ENCODE measurements at places on chromosomes 2 and 18.

DNA sequence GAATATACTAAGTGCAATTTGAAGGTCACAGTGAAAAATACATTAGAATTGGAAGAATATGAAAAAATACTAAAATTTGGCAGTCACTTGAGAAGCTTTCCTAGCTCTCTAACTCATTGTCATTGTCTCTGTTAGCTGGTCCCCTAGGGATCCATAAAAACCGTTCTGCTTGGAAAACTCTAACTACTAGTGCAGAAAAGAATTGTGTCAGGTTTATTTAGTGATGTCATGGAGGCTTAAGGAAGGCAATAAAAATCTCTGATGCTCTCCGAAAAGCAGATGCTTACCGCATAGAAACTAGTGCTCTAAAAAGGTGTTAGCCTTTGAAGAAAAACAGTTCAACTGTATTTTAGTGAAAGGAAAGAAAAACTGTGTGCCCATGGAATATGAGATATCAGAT lies 150.1 kb upstream of the DLGAP1 start:
- DNase-seq = no peak

DNA sequence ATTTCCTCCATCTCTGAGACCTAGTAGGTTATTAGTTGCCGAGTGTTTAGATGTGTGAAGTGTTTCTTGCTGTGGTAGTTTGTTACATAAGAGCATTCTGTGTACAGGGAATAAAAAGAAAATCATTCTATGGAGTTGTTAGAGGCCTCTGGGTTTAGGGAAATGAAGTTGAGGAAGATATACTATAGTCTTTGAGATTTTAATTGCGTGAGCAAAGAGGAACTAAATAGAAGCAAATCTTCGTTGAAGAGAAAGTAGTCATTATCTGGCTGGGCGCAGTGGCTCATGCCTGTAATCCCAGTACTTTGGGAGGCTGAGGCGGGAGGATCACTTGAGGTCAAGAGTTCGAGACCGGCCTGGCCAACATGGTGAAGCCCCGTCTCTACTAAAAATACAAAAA lies 19.0 kb downstream of the USP39 start:
- DNase-seq = no peak

GRCh38 chr18:48800876-48801727 lies 149.7 kb downstream of the SMAD7 start:
- no peak for DNase-seq

- DNase-seq = no peak
Measured at GRCh38 chr18:79797518-79798345, at the start of gene KCNG2. Gene KCNG2, plus strand, starts transcription at chr18:79797938. Its CDS starts 65,730 bp downstream, at chr18:79863668.

DNA sequence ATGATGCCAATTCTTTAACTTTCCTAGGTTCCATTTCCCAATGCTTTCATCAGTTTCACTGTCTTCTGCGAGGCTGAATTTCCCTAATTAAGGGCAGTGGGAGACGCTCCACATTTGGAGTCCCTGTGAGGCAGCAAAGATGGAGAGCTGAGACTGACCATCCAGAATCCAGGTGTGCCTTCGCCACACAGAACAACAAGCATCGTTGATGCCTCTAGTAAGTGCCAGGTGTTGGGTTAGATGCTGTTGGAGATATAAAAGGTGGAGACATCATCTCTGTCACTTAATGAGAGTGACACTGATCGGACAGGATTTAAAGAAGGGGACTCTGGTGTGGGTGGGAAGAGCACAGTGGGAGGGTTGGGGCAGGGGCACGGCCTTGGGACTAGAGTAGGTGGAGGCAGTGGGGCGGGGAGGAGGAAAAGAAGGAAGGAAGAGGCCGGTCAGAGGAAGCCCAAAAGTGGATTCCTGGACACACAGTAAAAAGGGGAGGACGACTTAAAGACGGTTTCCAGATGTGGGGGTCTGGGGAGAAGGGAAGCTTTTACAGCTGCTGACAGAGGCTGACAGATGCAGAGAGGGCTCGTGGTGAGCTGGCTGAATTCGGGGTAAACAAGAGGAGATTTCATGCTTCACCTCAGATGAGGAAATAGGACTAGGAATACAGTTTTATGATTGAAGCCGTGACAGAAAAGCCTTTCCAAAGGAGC lies 113.0 kb downstream of the BCL2 start:
- no peak for DNase-seq

DNA sequence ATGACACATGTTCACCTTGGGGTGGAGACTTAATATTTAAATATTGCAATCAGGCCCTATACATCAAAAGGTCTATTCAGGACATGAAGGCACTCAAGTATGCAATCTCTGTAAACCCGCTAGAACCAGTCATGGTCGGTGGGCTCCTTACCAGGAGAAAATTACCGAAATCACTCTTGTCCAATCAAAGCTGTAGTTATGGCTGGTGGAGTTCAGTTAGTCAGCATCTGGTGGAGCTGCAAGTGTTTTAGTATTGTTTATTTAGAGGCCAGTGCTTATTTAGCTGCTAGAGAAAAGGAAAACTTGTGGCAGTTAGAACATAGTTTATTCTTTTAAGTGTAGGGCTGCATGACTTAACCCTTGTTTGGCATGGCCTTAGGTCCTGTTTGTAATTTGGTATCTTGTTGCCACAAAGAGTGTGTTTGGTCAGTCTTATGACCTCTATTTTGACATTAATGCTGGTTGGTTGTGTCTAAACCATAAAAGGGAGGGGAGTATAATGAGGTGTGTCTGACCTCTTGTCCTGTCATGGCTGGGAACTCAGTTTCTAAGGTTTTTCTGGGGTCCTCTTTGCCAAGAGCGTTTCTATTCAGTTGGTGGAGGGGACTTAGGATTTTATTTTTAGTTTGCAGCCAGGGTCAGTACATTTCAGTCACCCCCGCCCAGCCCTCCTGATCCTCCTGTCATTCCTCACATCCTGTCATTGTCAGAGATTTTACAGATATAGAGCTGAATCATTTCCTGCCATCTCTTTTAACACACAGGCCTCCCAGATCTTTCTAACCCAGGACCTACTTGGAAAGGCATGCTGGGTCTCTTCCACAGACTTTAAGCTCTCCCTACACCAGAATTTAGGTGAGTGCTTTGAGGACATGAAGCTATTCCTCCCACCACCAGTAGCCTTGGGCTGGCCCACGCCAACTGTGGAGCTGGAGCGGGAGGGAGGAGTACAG lies 108.1 kb downstream of the XRCC5 start:
- DNase-seq = no peak

GRCh38 chr2:175709248-175709647 lies 292.8 kb downstream of the LNPK start:
- DNase-seq = no peak

DNA sequence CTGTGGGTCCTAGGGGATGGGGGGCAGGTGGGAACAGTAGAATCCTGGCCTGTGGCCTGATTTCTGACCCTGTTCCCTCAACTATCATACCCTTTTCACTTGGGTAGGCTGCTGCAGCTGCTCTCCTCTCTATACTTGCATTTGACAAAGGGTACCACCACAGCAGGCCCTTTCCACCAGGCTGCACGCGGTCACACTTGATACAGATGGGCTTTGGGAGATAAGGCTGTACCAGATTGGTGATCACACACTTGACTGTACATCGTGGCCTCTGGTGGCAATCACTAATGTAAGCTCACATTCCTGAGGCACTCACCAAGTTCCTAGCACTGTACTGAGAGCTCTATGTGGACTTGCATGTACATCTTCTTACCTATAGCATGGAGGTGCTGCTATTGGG lies 1.6 kb upstream of the RALB start:
- DNase-seq = no peak

- DNase-seq = no peak
Measured at GRCh38 chr18:2879889-2880288, 33.1 kb downstream of the EMILIN2 start.

GRCh38 chr18:22034276-22034675 lies 135.1 kb upstream of the GATA6 start:
- DNase-seq = no peak

DNA sequence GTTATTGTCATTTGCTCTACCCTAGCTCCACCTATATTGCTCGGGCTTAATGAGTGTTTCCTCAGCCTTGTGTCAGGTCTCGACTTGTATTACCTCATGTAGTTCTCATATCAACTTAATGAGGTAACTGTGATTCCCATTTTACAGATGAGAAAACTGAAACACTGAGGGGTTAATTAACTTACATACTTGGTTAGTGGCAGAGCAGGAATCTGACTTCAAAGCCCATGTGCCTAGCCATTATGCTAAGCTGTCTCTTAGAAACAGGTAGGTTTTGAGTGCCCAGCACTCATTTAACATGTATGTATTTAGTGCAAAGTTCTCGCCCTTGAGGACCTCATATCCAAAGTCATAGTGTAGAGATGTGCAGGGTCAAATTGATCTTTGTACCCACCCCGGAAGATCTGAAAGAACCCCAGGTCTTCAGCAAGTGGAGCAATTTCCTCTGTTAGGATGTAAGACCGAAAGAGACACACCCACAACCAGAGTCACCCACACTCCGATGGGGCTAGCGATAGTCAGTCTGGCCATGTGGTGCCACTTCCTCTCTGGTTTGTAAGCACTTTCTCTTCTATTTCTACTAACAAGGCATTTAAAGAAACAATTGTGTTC lies 121.0 kb upstream of the SLC39A10 start:
- peak; percentile 31 for DNase-seq

GRCh38 chr2:210961249-210961648 lies 404.9 kb downstream of the CPS1 start:
- no peak for DNase-seq

DNA sequence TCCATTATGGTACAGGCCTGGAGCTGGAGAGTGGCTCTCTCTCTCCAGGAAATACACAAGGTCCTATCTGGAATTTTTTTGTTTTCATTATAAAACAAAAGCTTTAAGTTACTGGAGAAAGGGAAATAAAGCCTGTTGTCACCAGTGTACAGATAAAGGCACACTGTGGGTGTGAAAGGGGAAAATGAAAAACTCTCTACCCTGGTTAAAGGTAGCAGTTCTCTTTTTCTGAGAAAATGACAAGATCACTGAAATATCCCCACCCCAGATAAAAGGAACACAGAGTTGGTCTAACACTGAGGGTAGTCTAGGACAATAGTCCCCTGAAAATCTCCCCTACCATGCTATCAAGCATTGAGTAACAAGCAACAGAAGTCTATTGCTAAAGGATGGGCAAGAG lies 438.7 kb downstream of the MBD2 start:
- DNase-seq = no peak

- no peak for DNase-seq
Measured at GRCh38 chr2:239249776-239250175, 151.0 kb downstream of the HDAC4 start.

DNA sequence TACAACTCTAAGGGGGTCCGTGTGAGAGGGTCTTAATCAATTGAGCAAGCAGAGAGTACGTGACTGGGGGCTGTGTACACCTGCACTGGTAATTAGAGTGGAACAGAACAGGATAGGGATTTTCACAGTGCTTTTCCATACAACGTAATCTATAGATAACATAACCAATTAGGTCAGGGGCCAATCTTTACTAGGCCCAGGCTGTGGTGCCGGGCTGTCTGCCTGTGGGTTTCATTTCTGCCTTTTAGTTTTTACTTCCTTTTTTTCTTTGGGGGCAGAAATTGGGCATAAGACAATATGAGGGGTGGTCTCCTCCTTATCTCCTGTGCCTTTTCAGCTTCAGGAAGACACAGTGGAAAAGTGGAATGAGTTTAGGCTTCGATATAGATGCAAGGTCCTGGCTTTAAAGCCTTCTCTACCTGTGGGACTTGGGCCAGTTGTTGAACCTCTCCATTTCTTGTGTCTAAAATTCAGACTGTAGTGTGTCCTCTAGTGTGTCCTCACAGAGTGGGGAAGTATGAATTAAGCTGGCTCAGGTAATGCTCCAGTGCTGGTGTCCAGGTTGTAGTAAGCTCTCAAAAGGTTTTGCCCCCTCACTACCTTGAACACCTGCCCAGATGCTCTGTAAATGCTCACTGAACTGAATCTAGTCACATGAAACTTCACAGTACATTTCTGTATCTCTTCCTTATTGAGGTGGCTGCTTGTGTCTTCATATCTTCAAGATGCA lies 422.8 kb downstream of the SETBP1 start:
- DNase-seq = no peak

GRCh38 chr2:239197146-239197545 lies 203.7 kb downstream of the HDAC4 start:
- DNase-seq = no peak

DNA sequence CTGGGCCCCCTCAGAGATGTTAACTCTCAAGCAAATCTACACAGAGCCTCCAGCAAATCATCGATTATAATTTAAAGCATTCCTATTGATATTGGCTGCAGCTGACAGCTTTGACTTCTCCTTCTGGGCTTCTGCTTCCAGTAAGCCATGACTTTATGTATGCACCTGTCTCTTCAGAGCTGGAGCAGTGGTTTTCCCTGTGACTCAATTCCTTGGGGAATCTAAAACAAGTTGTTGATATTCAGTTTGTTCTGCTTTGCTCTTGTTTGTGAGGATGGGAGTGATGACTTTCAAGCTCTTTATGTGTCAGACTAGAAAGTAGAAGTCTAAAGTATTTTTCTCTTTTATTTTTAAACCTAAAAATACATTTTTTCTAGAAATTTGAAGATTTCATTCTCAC lies 45.1 kb upstream of the TNP1 start:
- DNase-seq = no peak

- no peak for DNase-seq
Measured at GRCh38 chr2:148528356-148529064, 116.0 kb upstream of the EPC2 start.

DNA sequence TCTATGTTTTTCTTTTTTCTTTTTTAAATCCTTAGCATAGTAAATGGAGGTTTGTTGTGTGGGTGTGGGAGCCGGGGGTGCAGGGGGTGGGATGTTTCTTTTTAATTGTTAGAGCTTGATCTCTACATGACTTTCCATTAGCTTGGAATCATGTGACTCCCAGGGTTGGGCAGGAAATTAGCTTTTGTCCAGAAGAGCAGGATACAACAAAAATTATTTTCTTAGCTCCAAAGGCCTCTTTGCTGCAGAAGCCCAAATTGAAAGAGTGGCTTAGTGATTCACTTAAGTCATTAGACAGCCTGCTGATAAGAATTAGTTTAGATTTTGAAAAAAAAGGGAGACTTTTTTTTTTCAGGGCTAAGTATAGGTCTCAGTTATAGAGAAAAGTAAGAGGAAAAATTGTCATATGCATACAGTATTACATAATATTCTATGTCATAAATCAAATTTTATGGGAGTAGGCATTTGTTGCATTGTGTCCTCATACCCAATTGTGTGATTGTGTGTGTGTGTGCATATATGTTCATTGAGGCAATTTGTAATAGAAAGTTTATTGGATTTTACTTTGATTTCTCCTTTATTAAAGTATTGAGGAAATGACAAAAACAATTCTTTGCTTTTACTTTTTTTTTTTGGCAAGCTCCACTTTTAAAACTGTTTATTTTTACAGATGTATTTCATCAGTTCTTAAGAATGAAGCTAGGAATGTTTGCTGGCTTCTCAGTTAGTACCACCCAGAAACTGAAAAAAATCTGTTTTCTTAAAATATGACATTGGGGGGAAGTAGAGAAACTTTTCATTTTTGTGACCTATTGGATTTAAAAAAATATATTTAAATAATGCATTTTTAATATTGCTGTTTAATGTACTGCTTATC lies 47.4 kb downstream of the TSPYL6 start:
- no peak for DNase-seq

DNA sequence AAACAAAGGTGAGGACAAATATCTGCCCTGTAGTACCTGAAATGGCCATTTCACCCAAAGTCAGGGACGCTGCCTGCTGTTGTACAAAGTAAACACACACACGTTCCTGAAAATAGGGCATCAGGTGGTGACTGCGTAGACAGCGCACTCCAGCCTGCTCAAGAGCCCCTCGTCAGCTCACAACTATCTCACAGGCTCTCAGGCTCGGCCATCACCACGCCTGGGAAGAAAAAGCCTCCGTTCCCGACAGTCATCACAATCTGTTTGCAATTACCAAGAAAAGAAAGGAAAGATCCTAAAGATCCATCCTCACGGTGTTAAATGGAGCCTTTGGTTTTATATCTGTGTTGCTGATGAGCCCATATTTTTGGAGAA lies 230.2 kb downstream of the ZNF516 start:
- no peak for DNase-seq

Data from stimulated activated CD8-positive, alpha-beta memory T cell treated with anti-CD3 and anti-CD28 coated beads, Interleukin-7, amount 100 ng/mL, for 1 hour (primary cell).